ENCODE measurements at places on chromosomes 2 and 18.

DNA sequence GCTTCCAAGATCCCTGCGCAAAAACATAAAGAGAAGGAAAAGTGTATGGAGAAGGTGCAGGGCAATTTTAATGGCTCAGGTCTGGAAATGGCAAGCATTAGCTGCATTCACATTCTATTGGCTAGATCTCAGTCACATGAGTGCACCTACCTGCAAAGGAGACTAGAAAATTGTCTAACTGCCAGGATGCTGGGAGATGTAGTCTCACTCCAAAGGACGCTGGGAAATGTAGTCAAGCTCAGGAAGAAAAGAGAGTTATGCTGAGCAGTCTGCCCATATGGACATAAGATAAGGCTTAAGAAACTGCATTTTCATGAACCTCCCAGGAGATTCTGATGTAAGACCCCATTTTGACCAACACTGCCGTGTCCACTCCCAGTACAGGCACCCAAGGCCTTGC is 9.5 kb upstream of the KLHL29 start:
- DNase-seq, result no peak

DNA sequence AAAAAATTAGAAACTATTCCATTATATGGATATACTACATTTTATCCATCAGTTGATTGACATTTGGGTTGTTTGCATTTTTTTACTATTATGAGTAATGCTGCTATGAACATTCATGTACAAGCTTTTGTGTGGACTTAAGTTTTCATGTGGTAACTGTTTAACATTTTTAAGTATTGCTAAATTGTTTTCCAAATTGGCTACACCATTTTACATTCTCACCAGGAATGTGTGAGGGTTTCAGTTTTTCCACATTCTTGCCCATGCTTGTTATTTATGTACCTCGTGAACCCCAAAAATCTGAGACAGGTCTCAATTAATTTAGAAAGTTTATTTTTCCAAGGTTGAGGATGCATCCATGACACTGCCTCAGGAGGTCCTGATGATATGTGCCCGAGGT is 3.1 kb upstream of the TXNL4A start:
- no peak for DNase-seq

GRCh38 chr2:167613471-167613870 is 633.9 kb downstream of the STK39 start:
- DNase-seq, result no peak

- no peak for DNase-seq
Observed at GRCh38 chr2:219087361-219087760, 26.6 kb upstream of the IHH start.

- DNase-seq, result no peak
Observed at GRCh38 chr18:13362607-13363006, 144.0 kb downstream of the LDLRAD4 start.

DNA sequence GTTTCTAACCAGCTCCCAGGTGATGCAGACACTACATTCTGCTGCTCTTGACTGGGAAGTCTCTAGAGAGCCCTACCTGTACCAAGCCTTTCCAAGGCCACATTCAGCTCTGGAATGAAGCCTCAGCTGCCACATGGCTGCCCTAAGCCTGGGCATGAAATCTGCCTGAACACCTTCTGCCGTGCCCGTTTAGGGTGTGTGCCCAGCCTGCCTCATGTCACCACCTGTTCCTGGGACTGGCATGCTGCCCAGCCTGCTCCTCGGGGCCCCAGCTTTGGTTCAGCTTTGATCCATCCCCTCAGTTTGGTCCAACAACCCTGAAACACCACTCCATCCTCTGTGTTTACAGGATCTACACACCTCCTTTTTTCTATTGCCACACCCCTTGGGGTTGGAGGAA is 210.9 kb downstream of the L3MBTL4 start:
- no peak for DNase-seq

GRCh38 chr2:18154259-18154658 is 275.8 kb downstream of the KCNS3 start:
- DNase-seq, result no peak

DNA sequence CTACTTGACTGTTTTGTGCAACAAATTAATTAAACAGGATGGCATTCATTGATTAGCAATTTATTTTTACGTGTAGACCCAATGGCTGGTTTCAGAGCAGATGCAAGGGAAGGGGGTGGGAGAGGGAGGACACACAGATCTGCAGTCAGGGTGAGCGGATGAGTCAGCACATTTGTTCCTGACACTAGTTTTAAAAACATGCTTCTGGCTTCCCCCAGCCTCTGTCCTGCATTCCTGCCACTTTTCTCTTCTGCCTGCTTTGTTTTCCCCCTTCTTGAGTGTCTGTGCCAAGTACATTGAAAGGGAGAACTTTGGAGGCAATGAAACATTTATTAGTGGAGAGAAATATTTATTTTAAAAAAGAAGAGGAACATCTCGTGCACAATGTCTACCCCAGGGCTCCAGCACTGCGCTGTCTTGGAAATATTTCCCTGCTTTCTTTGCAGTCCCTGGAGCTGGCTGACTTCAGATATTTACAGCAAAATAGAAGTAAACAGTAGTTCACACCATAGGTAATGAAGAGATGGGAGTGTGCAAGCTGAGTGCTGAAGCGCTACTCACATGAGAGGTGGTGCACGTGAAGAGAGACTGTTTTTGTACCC is 52.2 kb downstream of the NRP2 start:
- DNase-seq, result no peak

GRCh38 chr2:191265311-191266170 is 20.3 kb downstream of the MYO1B start:
- no peak for DNase-seq

DNA sequence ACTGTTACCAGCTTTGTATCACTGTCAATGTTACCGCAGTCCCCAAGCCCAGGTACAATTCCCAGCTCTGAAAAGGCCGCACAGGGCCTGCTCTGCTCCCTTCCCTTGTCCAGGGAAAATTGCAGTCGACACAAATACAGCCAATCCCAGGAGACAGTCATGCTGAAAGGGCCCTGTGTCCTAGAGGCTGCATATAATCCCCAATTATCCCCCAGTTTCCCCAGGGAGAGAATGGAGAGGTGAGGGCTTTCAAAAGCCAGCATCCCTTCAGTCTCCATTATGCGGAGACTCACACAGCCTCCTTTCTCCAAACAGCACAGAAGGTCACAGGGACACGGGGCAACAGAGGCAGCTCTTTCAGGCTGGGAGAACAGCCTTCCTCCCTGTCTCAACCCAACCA is 17.1 kb upstream of the CTIF start:
- DNase-seq, result no peak

- DNase-seq, result no peak
Observed at GRCh38 chr2:32495139-32495538, 132.7 kb upstream of the TTC27 start.

GRCh38 chr18:8620845-8621244 is 11.6 kb downstream of the RAB12 start:
- DNase-seq, result no peak

DNA sequence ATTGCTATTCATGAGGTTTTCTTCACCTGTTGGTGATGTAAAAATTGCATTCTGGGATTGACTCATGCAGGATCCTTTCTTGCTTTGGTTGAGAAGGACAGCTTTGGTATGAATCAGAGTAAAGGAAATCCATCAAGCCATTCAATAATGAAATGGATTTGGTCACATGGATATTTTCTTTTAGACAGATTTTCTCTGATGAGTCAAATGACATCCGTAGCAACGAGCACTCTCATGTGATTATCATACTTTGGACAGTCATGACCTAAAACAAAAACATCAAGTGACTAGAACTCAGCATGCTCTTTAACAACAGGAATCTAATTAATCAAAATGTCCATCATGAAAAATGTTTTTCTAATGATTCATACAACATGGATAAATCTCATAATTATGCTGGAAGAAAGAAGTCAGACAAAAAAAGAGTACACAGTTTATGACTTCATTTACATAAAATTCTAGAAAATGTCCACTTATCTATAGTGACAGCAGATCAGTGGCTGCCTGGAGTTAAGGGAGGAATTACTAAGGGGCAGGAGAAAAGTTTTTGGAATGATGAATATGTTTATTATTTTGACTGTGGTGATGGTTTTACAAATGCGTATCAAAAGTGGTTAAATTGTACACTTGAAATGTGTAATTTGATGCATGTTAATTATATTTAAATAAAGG is 30.7 kb downstream of the TRAK2 start:
- DNase-seq, result no peak

DNA sequence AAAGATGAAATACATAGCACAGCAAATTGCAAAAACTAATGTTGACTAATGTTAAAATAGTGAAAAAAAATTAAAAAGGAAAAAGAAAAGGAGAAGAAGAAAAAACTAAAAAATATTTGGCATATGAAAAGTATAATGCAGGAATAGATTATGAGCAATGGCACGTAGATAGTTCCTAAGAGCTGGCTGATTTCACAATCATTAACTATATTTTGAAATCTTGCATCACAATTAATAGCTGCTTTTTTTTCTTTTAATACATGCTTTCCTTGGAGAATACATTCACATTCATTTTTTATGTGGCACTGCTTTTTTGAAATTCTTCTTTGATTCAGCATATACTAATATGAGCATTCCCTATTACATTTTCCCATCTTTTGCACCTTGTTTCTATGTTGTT is 299.8 kb downstream of the DPP10 start:
- no peak for DNase-seq

GRCh38 chr2:142707318-142707717 is 170.1 kb upstream of the KYNU start:
- no peak for DNase-seq

- no peak for DNase-seq
Observed at GRCh38 chr2:8234253-8234652, 447.6 kb upstream of the ID2 start.

- DNase-seq, result no peak
Observed at GRCh38 chr18:75844146-75844545, 416.6 kb upstream of the SMIM21 start.

DNA sequence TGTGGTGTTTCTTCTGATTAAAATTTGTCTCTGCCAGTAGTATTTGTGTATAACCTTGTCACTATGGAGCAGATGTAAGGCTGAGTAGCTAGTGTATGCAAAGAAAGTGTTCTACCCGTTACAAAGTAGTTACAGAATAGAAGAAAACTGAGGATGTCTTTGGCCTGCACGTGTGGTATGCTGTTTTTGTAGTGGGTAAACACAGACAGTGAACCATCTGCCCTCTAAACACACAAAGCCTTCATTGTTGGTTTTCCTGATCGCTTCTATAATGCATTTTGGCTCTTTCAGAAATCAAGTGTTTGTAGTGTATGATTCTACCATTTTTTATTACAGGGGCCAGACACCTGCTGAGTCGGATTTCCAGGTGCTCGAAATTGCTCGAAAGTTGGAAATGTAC is 61.5 kb downstream of the FARP2 start:
- no peak for DNase-seq

GRCh38 chr2:17517481-17518211 is 594 bp downstream of the RAD51AP2 start:
- DNase-seq, result no peak

GRCh38 chr18:79394534-79395307 is 1.0 kb upstream of the NFATC1 start:
- DNase-seq, result no peak

GRCh38 chr2:155203178-155203577 is 504.7 kb downstream of the KCNJ3 start:
- DNase-seq, result no peak

DNA sequence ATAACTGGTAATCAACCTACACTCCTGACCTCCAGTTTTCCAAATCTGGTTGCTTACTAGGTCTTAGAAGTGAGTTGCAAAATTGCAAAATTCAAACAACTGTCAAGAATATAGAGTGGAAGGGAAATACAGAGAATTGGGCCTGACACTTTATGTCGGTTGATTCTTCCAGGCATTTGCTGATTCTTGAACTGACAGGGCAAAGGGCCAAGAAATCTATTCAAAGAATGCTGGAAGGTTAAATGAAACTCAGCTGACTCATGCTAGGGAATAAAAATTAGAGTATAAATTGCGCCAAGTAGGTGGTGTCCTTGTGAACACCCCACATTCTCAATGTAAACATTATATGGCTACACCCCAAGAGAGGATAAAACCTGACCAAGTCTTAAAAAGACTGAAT is 21.5 kb upstream of the ZSCAN30 start:
- no peak for DNase-seq

- no peak for DNase-seq
Observed at GRCh38 chr2:162475661-162476060, 131.7 kb downstream of the GCA start.

- DNase-seq, result no peak
Observed at GRCh38 chr2:198279026-198279425, 474.6 kb downstream of the PLCL1 start.

- DNase-seq, result no peak
Observed at GRCh38 chr2:155424518-155424917, 726.0 kb downstream of the KCNJ3 start.

DNA sequence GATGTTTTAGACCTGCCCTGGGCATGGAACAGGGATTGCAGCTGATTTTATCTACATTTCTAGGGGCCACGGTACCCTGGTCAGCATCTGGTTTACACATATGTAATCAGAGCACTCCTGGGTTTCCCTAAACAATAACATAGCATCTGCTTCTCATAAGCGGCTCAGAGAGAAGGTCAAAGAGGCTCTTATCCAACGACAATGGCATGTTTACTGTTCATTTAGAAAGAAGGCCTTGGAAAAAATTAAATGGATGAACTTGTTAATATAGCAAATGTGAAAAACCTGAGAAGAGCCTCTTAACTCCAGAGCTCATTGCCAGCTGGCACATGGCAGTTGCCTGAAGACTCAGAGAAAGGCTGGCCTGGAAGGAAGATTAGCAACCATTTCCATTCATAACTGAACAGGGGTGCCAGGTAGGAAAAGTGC is 202.8 kb upstream of the THUMPD2 start:
- no peak for DNase-seq

DNA sequence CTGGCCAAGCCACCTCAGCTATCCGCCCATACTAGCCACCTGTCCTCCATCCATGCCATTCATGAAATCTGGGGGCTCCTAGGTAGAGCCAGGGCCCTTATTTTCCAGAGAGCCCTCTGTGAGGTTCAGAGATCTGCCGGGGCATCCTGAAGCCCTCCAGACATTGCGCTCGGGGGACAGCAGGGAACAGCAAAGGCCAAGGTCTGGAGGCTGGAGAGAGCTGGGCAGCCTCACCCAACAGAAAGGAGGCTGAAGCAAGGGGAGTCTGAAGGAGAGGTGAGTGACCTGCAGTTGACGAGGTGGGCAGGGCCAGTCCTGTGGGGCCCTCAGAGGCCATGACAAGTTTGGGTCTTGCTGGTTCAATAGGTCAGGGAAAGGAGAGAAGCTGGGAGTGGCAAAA is 8.6 kb upstream of the DES start:
- no peak for DNase-seq

GRCh38 chr2:41965909-41966295 is 81.9 kb upstream of the PKDCC start:
- DNase-seq, result no peak

GRCh38 chr18:2979129-2979528 is 33.8 kb downstream of the LPIN2 start:
- DNase-seq, result no peak
